ENCODE measurements at places on chromosomes 3 and 15. TPM values are rescaled to one million over a fixed set of nuclear protein-coding genes. Genes with fewer than 3 reads are reported as not detected.

Gene STRIT1
- not detected for total RNA-seq

Gene ACVR2B
- total RNA-seq, result 3.1 TPM

Gene HRH1
- not detected for total RNA-seq

Gene BCL2A1
- total RNA-seq, result 61.3 TPM

- no peak for DNase-seq
Measured at GRCh38 chr3:112956351-112956750, 18.6 kb downstream of the CD200R1 start.

DNA sequence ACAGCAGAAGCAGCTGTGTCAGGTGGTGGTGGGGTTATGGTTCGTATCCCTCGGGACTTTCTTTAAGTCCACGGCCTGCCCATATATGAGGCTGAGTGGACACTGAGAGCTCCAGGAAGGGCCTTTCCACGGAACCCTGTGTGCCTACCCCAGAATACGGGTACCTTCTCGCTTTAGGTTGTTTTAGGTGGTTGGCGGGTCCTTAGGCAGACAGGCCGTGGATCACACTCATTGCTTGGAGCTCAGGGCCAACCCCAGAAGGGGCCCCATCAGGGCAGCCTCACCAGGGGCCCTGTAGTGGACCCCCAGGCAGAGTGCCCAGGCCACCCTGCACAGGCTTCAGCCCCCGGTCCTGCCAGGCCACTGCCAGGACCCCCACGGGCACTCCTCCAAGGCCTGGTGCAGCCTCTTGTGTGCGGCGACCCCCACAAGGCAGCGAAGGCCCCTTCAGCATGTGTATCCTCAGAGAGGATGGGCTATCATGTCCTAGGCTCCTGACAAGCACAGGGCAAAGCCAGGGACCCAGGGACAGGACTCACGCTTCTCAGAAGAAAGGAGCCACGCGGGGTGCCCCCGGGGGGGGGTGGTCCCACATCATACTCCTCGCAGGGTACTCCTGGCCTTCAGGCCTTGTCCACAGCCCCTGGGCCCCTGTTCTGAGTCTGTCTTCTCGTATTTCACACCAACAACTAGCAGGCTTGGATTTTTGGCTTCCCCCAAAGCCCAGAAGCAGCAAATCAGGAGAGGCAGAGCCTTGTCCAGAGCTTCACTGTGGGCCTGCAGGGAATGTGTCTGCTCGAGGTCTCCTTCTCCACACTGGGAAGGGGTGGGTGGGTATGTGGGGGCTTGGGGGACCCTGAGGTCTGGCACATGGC lies 93.4 kb downstream of the LRRK1 start:
- no peak for DNase-seq

DNA sequence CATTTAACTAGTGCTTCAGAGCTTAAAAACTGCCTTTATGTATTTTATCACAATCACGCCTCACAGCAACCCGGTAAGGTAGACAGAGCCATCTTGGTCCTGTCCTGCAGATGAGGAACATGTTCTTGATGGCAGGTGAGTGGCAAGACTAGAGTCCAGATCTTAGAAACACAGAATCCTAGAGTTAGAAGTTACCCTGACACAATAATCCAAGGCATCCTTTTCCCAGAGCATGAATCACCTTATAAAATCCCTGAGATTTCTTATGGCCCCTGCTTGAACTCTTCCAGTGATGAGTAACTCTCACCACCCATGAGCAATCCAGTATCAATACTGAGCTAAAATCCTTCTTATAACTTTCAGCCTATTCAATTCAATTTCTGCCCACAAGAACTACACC lies 16.9 kb downstream of the POPDC2 start:
- DNase-seq, result no peak

DNA sequence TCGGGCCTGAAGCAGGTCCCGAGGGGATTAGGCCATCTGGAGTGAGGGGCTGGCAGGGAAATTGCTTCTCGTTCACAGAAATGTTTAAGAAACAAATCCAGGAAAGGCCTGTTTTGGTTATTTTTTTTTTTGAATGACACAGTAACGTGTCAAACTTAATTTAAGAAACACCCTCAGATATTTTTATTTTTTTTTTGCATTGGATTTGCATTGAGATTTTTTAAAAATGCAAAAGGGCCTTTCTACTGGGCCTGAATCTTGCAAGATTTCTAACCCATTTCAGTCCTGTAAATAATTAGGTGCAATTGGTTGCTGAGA lies 25.0 kb upstream of the KLF13 start:
- DNase-seq, result no peak

GRCh38 chr3:105997800-105998526 lies 129.2 kb upstream of the CBLB start:
- no peak for DNase-seq

DNA sequence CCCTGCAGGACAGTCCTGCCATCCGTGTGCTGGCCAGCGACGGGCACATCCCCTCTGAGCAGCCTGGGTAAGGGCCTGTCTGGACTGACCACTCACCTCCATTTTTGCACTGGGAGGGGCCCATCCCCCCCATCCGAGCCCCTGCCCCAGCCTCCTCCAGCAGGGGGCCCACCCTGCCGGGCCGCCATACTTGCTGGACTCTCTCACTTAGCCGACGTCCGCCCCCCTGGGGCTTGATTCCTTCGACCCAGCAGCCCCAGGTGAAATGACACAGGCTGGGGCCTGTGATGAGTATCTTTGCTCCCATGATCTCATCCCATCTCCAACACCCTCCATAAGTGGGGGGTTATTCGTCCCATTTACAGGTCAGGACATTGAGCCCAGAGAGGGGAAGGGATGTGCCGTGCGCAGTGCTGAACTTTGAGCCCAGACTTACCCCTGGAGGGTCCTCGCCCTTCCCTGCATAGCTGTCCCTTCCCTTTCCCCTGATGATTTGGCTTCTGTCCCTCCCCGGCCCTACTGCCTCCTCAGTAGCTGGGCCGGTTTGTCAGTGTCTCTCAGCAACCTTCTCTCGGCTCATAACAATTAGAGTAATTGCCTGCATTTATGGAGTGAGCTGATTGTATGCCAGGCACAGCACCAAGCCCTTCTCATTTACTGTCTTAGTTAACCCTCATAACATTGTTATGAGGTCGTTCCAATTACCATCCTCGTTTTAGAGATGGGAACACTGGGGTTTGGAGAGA lies 4.2 kb downstream of the LMAN1L start:
- DNase-seq, result no peak

- DNase-seq, result no peak
Measured at GRCh38 chr3:50162034-50162883, 7.1 kb downstream of the SEMA3F start.
